ENCODE measurements at places on chromosomes 7 and 10. TPM values are rescaled to one million over a fixed set of nuclear protein-coding genes. Genes with fewer than 3 reads are reported as not detected.

The HYAL4 gene
- not detected for total RNA-seq

The LIPJ gene
- total RNA-seq, result not detected

The PWWP2B gene
- 26.0 TPM for total RNA-seq

The ADRA2A gene
- 4.9 TPM for total RNA-seq

The TMEM236 gene
- total RNA-seq, result 5.0 TPM

The ITGB8 gene
- total RNA-seq, result 4.6 TPM

The CALU gene
- 100 TPM for total RNA-seq

The TUBAL3 gene
- not detected for total RNA-seq

The FAM13C gene
- total RNA-seq, result 11.8 TPM

The GATA3 gene
- 3.2 TPM for total RNA-seq

DNA sequence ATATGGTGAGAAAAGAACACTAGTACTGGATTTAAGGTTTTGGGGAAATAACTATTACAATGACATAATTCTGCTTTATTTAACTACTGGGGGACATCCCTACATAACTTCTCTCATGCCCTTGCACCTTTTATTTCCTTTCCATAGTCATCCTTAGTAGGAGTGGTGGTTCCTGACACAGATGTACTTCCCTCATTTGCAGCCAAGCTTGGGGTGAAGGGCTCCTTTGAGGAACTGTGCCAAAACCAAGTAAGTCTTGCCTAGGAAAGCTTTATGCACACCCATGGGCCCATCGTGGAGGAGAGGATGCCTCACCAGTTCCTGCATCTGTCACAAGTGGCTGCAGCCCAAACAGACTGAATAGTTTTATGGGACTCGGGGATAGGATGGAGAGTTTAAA lies 20.6 kb downstream of the ZDHHC6 start:
- DNase-seq, result no peak

DNA sequence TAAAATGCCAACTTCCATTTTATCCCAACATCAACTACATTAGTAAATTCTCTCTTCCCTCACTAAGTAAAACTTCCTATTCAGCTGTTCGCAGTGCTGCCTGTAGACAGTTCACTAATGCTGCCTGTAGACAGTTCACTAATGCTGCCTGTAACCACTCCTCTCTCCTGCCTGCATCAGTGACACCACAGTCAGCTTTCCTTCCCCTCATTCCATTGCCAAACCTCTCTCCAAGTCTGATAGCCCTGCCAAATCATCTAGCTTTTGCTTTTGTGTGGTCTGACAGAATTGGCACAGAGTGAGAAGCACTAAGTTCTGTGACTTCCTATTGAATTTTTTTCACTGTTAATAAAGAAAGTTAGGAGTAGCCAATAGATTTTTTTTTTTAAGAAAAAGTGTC lies 43.0 kb upstream of the MACC1 start:
- DNase-seq, result no peak

GRCh38 chr10:10676972-10677371 lies 340.7 kb upstream of the CELF2 start:
- DNase-seq, result no peak

DNA sequence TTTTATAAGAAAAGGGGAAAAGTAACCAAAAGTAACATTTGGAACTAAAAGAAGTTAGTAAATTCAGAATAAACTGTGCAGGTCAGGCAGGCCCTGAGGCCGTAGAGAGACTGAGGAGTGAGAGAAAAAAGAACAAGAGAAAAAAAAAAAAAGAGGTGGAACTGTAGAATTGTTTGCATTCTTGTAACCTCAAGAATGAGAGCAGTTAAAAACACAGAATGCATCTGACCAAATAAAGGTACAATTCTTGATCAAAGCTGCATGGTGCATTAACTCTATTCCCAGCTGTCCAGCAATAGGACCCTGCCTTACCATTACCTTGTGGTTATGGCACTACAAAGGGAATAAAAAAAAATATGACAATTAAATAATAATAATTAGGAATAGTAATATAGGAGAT lies 170.1 kb upstream of the SEMA3A start:
- no peak for DNase-seq

- DNase-seq, result no peak
These were observed 7.1 kb downstream of the ZNF736 start for GRCh38 chr7:64320547-64321513.

DNA sequence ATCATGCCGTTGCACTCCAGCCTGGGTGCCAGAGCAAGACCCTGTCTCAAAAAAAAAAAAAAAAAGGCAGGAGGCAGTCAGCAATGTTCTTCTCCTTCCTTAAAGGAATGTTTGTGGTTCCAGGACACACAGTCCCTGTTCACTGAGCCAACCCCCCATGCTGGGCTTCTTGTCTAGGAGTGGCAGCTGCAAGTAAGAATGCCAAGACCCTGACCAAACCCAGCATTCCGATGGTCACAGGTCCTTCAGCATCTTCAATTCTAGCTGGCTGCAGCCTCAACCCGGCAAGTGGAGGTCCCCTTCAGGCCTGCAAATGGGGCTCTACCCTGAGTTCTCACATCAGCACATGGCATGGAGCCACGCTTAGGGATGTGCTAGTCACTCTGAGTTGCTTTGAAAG lies 38.2 kb upstream of the CUX1 start:
- no peak for DNase-seq

DNA sequence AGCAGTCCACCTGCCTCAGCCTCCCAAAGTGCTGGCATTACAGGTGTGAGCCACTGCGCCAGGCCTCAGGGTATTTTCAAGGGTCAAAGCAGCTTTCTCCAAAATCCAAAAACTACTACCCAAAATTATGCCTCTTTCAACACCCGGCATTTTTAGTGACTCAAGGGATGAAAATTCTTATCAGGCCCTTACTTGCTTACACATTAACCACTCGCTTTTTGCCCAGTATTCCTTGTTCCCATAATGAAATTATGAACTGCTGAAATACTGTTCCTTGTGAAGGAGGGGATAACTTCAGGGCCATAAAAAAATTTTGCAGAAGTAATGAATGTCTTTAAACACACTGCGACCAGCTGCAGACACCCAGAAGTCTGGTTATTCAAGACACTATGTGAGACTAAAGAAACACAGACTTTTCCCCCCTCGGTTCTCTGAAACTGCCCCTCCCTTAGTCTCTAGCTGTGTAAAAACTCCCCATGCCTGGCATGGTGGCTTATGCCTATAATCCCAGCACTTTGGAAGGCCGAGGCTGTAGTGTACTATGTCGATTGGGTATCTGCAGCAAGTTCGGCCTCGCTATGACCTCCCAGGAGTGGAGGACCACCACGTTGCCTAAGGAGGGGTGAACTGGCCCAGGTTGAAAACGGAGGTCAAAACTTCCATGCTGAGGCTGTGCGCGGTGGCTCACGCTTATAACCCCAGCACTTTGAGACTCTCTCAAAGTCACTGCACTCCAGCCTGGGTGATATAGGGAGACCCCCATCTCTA lies 12.0 kb downstream of the FXYD4 start:
- no peak for DNase-seq

DNA sequence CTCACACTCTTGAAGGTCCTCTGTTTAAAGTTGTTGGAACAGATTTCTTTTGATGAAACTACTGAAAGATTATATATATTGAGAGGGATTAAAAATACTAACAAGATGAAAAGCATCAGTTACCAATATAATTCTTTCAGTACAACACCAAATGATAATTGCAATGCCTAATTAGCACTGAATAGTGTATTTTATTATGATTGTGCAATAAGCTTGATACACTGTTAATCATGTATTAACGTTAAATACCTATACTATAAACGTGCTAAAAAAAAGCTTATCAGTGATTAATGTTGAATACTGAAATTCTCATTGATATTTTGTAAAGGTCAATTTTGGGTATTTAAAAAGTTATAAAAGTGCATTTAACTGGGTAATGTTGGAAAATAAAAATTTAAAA lies 61.5 kb downstream of the HIBADH start:
- no peak for DNase-seq

GRCh38 chr7:113137241-113137640 lies 18.9 kb upstream of the SMIM30 start:
- no peak for DNase-seq

DNA sequence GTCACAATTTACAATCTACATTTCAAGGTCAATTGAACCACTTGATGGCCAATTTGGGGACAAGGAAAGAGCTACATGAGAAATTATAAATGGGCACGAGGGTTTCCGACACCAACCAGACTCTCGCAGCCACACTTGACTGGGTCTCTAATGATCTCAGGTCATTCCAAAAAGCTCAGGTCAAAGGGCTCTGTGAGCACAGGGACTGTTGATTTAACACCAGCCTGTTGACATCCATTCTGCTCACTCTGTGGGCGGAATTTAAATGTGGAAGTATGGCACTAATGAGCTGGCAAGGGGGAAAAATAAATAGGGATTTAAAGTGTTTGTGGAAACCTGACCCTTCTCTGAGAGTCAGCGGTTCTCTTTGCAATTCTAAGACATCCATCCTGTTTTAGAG lies 810.7 kb upstream of the AUTS2 start:
- no peak for DNase-seq

DNA sequence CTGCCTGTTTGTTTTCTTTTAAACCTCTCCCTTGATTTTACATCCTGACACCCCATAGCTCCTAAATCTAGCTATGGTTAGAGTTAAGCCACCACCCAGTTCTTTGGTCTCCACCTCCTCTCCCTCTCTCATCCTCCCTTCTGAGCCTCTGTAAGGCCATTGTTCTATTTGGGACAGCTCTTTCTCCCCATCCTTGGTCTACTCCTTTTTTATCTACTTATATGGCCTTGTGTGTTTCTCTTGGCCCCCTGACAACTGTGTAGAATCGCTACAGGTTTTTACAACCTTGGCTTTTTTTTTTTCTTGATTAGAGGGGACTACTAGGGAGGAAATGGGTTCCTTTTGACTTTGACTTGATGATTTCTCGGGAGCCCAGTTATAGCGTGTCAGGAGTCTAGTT lies 3.4 kb upstream of the ITIH5 start:
- DNase-seq, result no peak

DNA sequence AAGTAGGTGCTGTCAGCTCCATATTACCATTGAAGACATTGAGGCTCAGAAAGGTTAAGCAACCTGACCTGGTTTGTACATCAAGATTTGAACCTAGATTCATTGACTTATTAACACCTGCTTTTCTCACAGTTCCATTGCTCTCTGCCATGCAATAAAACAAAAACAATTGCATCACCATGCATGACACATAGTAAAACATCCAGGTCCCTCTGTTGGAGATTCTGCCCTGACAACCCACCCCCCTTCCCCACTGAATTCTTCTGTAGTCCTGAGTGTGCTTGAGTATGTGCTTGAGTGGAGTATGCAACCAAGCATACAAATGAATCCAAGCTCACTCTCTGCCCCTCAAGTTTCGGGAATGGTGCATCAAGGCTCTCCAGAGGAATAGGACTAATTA lies 6.0 kb upstream of the LMBR1 start:
- no peak for DNase-seq

GRCh38 chr10:22856444-22857074 lies 71.3 kb upstream of the ARMC3 start:
- no peak for DNase-seq

DNA sequence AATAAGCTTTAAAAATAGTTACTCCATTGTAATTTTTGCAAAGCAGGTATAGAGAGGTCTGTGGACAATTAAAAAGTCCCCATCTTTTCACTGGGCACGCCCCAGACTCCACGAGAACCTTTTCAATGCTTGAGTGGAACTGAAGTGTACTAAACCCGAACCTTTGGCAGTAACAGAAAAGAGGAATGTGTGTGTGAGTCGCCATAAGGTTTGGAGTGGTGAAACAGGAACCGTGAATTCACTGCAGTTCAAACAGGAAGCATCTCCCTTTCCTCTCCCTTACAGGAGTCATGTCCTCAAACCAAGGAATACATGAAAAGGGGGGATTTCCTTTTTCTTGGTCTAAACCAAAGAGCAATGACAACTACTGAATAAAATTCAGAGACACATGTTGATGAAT lies 23.2 kb downstream of the NDUFB2 start:
- DNase-seq, result no peak

DNA sequence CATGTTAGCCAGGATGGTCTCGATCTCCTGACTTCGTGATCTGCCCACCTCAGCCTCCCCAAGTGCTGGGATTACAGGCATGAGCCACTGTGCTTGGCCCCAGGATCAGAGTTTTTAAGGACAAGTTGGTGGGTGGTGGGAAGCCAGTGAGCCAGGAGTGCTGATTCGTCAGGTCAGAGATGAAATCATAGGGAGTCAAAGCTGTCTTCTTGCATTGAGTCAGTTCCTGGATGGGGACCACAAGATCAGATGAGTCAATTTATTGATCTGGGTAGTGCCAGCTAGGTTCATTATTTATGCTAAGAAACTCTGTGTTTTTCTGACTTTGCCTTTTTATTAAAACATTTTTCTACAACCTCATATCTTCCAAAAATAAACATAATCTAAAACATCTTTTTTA lies 423.8 kb downstream of the ARL4A start:
- no peak for DNase-seq

DNA sequence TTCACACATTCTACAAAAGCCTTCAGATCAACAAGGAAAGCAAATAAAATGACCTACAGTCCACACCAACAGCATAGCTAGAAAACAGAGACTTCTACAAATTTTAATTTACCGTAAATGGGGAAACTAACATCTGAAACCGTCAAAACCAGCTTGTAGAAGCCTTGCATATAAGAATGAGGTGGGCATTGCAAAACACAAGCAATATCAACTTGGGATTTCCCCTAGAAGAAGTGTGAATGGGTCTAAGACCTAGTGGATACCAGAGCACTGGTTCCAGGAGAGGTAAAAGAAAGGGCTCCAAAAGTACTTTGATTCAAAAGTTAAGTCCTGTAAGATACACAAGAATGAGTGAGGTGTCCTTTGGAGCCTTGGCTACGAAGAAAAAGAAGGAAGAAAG lies 18.7 kb downstream of the RTKN2 start:
- no peak for DNase-seq

GRCh38 chr7:100640517-100641440 lies 573 bp downstream of the TFR2 start:
- DNase-seq, result no peak

Measured in upper lobe of right lung (tissue), 1 donor.